Regular cardiac myocyte (primary cell): ENCODE measurements at places on chromosomes 3 and 15. TPM values are rescaled to one million over a fixed set of nuclear protein-coding genes. Genes with fewer than 3 reads are reported as not detected.

PRR23E gene
- not detected in 2 replicates for total RNA-seq

FSIP1 gene
- total RNA-seq = 1.3 and 2.8 TPM in 2 replicates

SNX22 gene
- 0.19 and 0.28 TPM in 2 replicates for total RNA-seq

OR5H15 gene
- not detected in 2 replicates for total RNA-seq

MOBP gene
- under 0.01 TPM in 1 of 2 replicates, not detected in the other for total RNA-seq

ROPN1B gene
- not detected in 2 replicates for total RNA-seq

PTPN23 gene
- total RNA-seq = 9.9 and 19.9 TPM in 2 replicates

RAB6B gene
- 0.19 and 1.7 TPM in 2 replicates for total RNA-seq

GRK7 gene
- not detected in 2 replicates for total RNA-seq

SLC6A1 gene
- total RNA-seq = under 0.01 TPM in 1 of 2 replicates, not detected in the other
